Stimulated activated CD4-positive, alpha-beta T cell treated with anti-CD3 and anti-CD28 coated beads, Interleukin-1b, Interleukin-23, amount 100 ng/mL, for 4 hours (primary cell): ENCODE measurements at places on chromosomes 3 and 15.

GRCh38 chr15:101151288-101151687, 100.6 kb downstream of the CHSY1 start:
- DNase-seq: no peak

GRCh38 chr3:71533588-71533987, 49.9 kb downstream of the FOXP1 start:
- no peak for DNase-seq

DNA sequence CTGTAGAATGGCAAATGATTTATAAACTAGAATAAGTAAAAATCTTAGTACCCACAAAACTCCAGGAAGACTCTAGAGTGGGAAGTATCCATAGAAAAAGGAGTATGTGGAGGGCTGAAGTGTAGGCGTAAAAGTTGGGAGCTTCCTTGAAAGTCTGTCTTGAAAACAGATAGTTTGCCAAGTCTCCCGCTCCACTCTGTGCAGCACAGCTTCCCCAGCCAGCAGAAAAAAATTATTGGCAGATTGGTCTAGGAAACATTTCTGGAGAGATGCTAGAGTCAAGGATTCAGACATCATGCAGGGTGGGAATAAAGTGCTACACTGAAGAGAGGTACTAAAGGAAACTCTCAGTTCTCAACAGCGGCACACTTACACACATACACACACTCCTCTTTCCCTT, 53.4 kb upstream of the CD200R1L start:
- DNase-seq: no peak

DNA sequence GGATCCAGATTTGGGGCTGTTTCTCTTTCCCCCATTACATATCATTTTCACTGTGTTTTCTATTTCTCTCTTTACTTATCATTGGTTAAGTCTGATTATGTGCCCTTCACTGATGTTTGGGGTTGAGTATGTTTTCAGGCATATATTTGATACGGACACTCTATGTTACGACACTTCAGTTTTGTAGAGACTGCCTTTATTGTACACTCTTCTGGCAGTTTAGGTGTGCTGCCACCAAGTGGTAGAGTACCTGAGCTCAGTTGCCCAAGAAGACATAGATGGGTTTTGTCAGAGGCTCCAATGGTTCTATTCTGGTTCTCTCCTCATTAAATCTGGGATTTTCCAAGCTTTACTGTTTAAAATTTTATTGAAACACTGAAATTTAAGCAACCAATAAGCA, 255.0 kb upstream of the ROPN1 start:
- DNase-seq: no peak

- DNase-seq: no peak
These were observed 5.3 kb downstream of the ACVR2B start for GRCh38 chr3:38458796-38459498.
